Osteocyte (in vitro differentiated cells): ENCODE measurements at places on chromosomes 16 and 17. TPM values are rescaled to one million over a fixed set of nuclear protein-coding genes. Genes with fewer than 3 reads are reported as not detected.

- no peaks in the 10 kb centered on the region for H3K4me1 ChIP-seq
- no peak for DNase-seq
- no peak overlapping the region for H3K27ac ChIP-seq
- no peak overlapping the region for H3K4me3 ChIP-seq
Measured at GRCh38 chr16:1044460-1045309, 27.9 kb upstream of the SSTR5 start.

GRCh38 chr16:31477220-31478216 is 5.4 kb upstream of the SLC5A2 start:
- H3K4me1 ChIP-seq = peaks cover 24% of the 10 kb centered on the region
- no peak overlapping the region for H3K4me3 ChIP-seq
- H3K36me3 ChIP-seq = peaks cover 26% of the 10 kb centered on the region
- no peak overlapping the region for H3K27ac ChIP-seq

ANKFN1 gene
- not detected in 2 replicates for total RNA-seq

ABHD15 gene
- 11.7 and 12.8 TPM in 2 replicates for total RNA-seq

CDK5R1 gene
- 1.4 and 1.8 TPM in 2 replicates for total RNA-seq

ZSCAN10 gene
- total RNA-seq = not detected in 2 replicates

DNA sequence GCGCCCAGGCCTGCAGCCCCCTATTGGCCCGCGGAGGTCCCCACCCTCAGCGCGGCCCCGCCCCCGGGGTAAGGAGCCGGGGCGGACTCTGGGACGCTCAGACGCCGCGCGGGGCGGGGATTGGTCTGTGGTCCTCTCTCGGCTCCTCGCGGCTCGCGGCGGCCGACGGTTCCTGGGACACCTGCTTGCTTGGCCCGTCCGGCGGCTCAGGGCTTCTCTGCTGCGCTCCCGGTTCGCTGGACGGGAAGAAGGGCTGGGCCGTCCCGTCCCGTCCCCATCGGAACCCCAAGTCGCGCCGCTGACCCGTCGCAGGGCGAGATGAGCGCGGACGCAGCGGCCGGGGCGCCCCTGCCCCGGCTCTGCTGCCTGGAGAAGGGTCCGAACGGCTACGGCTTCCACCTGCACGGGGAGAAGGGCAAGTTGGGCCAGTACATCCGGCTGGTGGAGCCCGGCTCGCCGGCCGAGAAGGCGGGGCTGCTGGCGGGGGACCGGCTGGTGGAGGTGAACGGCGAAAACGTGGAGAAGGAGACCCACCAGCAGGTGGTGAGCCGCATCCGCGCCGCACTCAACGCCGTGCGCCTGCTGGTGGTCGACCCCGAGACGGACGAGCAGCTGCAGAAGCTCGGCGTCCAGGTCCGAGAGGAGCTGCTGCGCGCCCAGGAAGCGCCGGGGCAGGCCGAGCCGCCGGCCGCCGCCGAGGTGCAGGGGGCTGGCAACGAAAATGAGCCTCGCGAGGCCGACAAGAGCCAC is at the start of gene NHERF1:
TSS of gene NHERF1 (plus strand) at position 100 of the 750 bp plus-strand sequence. CDS start at position 319, 219 bp downstream.
- DNase-seq = peak; percentile 99
- peak within 1 kb of the TSS; percentile 82 for H3K27ac ChIP-seq
- H3K27me3 ChIP-seq = no peaks in the 10 kb centered on the region
- peaks cover 17% of the 10 kb centered on the region for H3K36me3 ChIP-seq

- H3K4me1 ChIP-seq = peaks cover 47% of the 10 kb centered on the region
- H3K27me3 ChIP-seq = no peaks in the 10 kb centered on the region
- H3K27ac ChIP-seq = peak overlapping the region; percentile 95
- H3K4me3 ChIP-seq = peak overlapping the region; percentile 57
- DNase-seq = no peak
Measured at GRCh38 chr16:4053301-4053845, 62.9 kb downstream of the ADCY9 start.

DNA sequence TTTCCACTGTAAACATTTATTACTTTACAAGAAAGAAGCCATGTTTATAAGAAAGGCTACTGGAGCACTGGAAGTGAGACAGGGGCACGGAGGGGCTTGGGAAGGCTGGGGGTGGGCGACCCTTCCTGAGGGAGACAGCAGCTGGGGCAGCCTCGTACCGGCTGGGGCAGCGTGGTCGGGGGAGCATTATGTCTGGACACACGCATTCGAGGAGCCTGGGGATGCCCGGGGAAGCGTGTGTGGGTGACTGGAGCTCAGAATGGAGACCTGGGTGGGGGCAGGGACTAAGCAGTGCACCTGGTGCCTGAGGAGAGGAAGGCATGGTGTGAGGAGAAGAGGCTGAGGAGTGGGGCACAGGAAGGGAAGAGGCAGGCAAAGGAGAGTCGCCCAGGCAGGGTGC is 64.5 kb downstream of the SRCIN1 start:
- H3K4me3 ChIP-seq = no peak overlapping the region
- H3K27me3 ChIP-seq = peaks cover 13% of the 10 kb centered on the region
- H3K4me1 ChIP-seq = no peaks in the 10 kb centered on the region
- no peak overlapping the region for H3K27ac ChIP-seq
- H3K36me3 ChIP-seq = no peaks in the 10 kb centered on the region

ASIC2 gene
- total RNA-seq = not detected in 2 replicates

NTN3 gene
- 1.4 and 1.8 TPM in 2 replicates for total RNA-seq

DNA sequence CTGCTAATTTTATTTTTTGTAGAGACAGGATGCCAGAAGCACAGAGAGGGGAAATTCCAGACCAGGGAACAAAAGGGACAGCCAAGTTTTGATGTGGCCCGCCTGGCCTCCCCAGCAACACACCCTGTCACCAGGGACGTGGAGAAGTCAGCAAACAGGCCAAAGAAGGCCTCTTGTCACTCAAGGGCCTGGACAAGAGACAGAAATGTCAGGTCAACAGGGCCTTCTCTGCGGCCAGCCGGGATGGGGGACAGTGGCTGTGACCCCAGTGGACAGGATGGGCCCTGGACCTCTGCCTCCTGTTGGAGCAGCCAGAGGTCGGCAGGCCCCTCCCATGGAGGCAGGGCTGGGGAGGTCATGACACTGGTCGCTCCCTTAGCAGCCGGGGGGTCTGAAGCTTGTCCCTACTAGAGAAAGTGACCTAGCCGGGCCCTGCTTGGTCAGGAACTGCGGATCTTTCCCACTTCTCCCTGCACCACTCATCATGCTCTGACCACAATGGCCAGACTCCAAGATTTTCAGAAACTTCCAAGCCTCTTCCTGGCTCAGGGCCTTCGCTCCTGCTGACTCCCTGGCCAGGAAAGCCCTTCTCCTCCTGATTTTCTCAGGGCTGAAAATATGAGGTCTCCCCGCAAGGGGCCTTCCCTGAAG is 9.2 kb upstream of the TVP23A start:
- no peaks in the 10 kb centered on the region for H3K27me3 ChIP-seq
- H3K4me1 ChIP-seq = no peaks in the 10 kb centered on the region
- H3K36me3 ChIP-seq = no peaks in the 10 kb centered on the region
- H3K4me3 ChIP-seq = no peak overlapping the region
- H3K27ac ChIP-seq = no peak overlapping the region

DNA sequence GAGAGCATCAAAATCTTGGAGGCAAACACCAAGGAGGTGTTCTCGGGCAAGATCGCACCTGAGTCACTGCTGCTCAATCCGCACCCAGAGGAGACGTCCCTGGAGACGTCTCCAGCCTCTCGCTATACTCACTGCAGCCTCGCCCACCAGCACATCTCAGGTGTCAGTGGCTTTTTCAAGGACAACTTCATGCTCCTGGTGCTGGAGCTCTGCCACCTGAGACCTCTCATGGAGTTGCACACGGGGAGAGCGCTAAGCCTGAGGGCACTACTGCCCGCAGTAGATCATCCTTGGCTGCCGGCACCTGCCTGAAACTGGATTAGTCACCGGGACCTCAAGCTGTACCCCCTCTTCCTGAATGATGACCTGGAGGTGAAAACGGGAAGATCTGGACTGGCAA is 2.6 kb upstream of the MBTPS1 start:
- peaks cover 20% of the 10 kb centered on the region for H3K4me1 ChIP-seq
- peaks cover 9% of the 10 kb centered on the region for H3K36me3 ChIP-seq
- H3K27me3 ChIP-seq = no peaks in the 10 kb centered on the region
- no peak overlapping the region for H3K4me3 ChIP-seq
- no peak for DNase-seq

PDE6G gene
- total RNA-seq = 0.83 and 0.84 TPM in 2 replicates

RPL38 gene
- total RNA-seq = 755 and 762 TPM in 2 replicates

WWP2 gene
- 36.2 and 38.2 TPM in 2 replicates for total RNA-seq

GRCh38 chr17:12053552-12053951 is 32.9 kb downstream of the MAP2K4 start:
- H3K4me3 ChIP-seq = no peak overlapping the region
- H3K27me3 ChIP-seq = no peaks in the 10 kb centered on the region
- H3K36me3 ChIP-seq = peaks cover 6% of the 10 kb centered on the region
- H3K4me1 ChIP-seq = peaks cover 12% of the 10 kb centered on the region
- no peak for DNase-seq
- no peak overlapping the region for H3K27ac ChIP-seq

GRCh38 chr17:31508288-31509094 is 117.0 kb downstream of the RAB11FIP4 start:
- H3K36me3 ChIP-seq = no peaks in the 10 kb centered on the region
- no peak overlapping the region for H3K4me3 ChIP-seq
- peaks cover 20% of the 10 kb centered on the region for H3K27me3 ChIP-seq
- H3K27ac ChIP-seq = no peak overlapping the region

SMIM36 gene
- total RNA-seq = not detected in 2 replicates

GRCh38 chr17:38601539-38602351 is 4.0 kb downstream of the SRCIN1 start:
- no peak for DNase-seq
- no peak overlapping the region for H3K4me3 ChIP-seq
- H3K27me3 ChIP-seq = peaks cover 59% of the 10 kb centered on the region
- no peak overlapping the region for H3K27ac ChIP-seq
- no peaks in the 10 kb centered on the region for H3K36me3 ChIP-seq

TBC1D3B gene
- 11.7 and 12.6 TPM in 2 replicates for total RNA-seq

CD68 gene
- 1.1 TPM in 2 replicates for total RNA-seq
